ENCODE measurements at places on chromosomes 3 and 15. TPM values are rescaled to one million over a fixed set of nuclear protein-coding genes. Genes with fewer than 3 reads are reported as not detected.
A peak's percentile ranks its signal among the peaks of the same experiment; 100 is the strongest.

DNA sequence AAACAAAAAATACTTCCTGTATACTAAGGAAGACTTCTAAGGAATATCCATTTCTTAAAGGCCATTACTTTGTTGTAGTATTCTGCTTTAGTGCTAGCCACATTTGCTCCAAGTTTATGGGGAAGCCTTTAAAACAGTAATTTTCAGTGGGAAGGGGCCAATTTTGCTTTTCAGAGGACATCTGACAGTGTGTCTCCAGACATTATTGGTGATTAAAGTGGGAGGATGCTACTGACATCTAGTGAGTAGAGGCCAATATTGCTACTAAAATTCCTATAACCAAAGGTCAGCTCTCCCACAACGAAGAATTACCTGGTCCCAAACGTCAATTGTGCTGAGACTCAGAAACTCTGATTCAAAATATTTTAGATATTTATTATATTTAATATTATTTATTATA lies 24.8 kb downstream of the SLC28A2 start:
- H3K4me1 ChIP-seq = peaks cover 16% of the 10 kb centered on the region
- no peak for DNase-seq

DNA sequence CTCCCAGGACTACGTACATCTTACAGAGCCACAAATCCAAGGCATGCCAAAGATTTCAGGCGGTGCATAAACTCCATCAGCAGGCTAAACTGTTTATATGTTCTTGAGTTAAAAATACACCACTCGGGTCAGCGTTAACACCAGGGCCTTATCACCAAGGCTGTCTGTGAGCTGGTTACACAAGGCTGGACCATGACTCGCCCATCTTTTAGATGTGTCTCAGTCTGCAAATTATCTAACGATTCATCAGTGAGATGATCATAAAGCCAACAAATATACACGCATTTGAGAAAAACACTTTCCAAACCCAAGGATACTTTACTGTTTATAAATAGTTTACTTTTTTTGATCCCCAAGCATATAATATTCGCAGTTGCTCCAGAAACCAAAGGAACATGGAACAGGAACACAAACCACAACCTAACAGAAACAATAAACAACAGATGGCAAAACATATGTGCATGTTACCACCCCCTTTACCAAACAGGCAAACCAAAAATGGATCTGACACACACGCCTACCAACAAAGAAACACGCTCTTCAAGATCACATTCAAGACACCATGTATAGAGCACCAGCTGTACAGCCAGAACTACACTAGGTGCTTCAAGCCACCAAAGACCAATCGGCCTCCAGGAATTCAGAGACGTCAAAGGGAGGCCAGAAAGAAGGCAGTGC lies 15.4 kb downstream of the LRIG1 start:
- peak; percentile 81 for DNase-seq
- H3K27me3 ChIP-seq = no peaks in the 10 kb centered on the region
- peak overlapping the region; percentile 85 for H3K27ac ChIP-seq
- peaks cover 100% of the 10 kb centered on the region for H3K4me1 ChIP-seq

- H3K4me1 ChIP-seq = no peaks in the 10 kb centered on the region
- no peak overlapping the region for H3K27ac ChIP-seq
- no peaks in the 10 kb centered on the region for H3K27me3 ChIP-seq
- DNase-seq = no peak
These were observed 65.6 kb downstream of the NIPA2 start for GRCh38 chr15:22903961-22904534.

DNA sequence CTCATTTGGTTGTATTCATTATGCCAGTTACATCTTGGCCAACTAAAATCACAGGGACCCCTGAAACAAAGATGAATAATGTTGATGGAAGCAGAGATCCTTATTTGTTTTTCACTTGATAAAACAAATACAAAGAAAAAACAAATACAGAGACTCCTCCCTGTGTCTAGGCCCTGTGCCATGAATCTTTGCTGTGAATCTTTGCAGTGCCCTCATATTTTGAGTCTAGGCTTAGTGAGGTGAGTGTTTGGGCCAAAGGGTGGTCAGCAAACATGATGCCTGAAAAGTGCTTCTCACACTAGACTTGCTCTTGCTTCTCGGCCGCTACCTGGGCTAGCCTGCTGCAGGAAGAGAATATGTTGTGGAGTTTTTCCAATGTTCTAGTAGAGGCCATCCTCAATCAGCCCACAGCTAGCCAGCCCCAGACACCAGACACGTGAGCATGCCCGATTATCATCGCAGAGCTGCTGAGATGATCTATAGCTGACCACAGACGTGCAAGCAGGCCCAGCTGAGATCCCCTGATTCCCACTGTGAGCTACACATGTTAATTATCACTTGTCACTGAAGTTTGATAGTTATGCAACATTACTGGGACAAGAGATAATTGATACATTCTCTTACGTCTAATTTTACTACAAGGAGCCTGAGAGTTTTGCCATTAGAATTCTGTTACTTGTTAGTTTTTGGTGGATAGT lies 191.4 kb downstream of the THRB start:
- no peaks in the 10 kb centered on the region for H3K27me3 ChIP-seq
- H3K4me1 ChIP-seq = no peaks in the 10 kb centered on the region

GRCh38 chr3:136730595-136731273 lies 21.4 kb downstream of the STAG1 start:
- no peaks in the 10 kb centered on the region for H3K36me3 ChIP-seq
- H3K27ac ChIP-seq = no peak overlapping the region
- no peak overlapping the region for H3K4me3 ChIP-seq
- no peak for DNase-seq
- H3K4me1 ChIP-seq = peaks cover 57% of the 10 kb centered on the region
- H3K27me3 ChIP-seq = no peaks in the 10 kb centered on the region

DNA sequence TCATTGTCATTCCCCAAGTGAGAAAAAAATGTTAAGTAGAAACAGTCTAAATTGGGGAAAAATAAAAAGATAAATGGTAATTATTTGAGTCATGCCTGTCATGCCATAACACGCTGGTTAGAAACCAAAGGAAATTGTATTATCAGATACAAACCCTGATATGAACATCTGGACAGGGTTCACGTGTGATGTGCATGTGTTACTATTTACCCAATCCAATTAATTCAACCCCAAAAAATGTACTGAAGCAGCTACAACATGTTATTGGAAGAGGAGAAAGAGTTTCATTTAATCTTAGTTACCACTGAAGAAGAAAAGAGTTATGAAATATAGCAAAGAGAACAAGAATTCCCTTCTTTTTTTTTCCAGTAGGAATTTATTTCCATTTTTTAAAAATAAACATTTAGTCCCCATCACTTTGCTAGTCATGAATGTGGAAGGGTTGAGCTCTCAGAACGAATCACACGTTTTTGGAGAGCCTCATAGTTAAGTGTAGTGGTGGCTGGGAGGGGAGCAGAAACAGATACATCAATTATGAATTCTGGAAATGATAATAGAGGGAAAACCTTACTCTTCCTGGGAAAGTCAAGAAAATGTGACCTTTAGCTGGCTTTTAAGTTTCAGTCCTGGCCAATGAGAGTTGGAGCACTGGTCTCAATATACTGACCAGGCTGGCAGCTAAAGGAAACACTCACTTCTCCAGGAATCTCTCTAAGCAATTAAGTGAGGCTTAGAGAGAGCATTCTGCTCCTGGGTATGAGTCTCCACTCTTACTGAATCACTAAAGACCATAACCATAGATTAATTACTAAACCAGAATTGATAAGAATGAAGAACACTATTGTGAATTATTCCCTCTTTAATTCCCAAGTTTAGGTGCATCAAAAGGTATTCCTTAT lies 796.5 kb downstream of the GRM7 start:
- H3K4me1 ChIP-seq = no peaks in the 10 kb centered on the region
- DNase-seq = no peak
- H3K4me3 ChIP-seq = no peak overlapping the region
- H3K36me3 ChIP-seq = no peaks in the 10 kb centered on the region
- no peaks in the 10 kb centered on the region for H3K27me3 ChIP-seq

DNA sequence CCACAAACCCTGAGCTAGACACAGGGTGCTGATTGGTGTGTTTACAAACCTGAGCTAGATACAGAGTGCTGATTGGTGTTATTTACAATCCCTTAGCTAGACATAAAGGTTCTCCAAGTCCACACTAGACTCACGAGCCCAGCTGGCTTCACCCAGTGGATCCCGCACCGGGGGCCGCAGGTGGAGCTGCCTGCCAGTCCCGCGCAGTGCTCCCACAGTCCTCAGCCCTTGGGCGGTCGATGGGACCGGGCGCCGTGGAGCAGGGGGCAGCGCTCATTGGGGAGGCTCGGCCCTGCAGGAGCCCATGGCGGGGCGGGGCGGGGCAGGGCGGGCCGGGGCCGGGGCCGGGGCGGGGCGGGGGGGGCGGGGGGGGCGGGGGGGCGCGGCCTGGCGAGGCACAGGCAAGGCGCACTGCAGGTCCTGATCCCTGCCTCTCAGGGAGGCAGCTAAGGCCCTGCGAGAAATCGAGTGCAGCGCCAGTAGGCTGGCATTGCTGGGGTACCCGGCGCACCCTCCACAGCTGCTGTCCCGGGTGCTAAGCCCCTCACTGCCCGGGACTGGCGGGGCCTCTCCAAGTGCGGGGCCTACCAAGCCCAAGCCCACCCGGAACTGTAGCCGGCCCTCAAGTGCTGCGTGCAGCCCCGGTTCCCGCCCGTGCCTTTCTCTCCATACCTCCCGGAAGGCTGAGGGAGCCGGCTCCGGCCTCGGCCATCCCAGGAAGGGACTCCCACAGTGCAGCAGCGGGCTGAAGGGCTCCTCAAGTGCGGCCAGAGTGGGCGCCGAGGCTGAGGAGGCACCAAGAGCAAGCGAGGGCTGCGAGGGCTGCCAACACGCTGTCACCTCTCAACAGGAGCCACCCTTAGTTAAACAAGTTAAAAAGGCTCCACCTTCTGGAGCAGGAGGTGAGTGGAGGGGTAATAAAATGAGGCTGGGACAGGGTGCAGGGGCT lies 9.8 kb upstream of the TMEM40 start:
- H3K27me3 ChIP-seq = no peaks in the 10 kb centered on the region
- no peak overlapping the region for H3K27ac ChIP-seq
- DNase-seq = no peak
- H3K4me1 ChIP-seq = peaks cover 4% of the 10 kb centered on the region
- H3K4me3 ChIP-seq = no peak overlapping the region
- no peaks in the 10 kb centered on the region for H3K36me3 ChIP-seq

DNA sequence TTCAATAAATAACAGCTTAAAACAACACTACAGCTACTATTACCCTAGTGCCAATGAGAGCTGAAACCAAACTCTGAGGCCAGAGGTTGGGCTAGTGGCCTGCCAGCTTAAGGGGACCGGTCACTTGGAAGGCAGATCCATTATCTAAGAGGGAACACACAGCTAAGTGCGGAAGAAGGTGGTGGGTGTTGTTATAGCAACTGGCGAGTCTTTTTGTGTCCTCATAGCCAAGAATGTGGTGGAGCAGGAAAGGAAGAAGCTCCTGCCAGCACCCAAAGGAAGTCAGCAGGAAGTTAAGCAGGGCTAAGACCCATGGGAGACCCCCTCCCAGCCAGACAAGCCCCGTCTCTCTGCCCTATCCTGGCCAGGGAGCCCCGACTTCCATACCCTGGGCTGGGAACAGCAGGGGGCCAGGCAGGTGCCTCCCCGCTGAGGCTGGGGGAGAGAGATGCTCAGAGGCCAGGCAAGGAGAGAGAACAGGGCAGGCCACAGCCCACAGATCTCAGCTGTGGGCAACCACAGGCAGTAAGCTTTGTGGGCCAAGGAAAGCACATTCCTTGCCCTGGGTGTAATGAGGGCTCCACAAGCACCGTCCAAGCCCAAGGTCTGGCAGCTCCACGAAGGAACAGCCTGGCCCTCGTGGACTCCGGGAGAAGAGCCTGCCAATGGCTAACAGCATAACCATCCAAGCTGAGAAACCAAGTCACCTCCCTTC lies 34.0 kb upstream of the HRH1 start:
- DNase-seq = no peak
- no peaks in the 10 kb centered on the region for H3K4me1 ChIP-seq
- no peaks in the 10 kb centered on the region for H3K36me3 ChIP-seq
- H3K27me3 ChIP-seq = no peaks in the 10 kb centered on the region
- no peak overlapping the region for H3K4me3 ChIP-seq
- no peak overlapping the region for H3K27ac ChIP-seq

GRCh38 chr3:143241481-143241951 lies 121.9 kb downstream of the CHST2 start:
- no peak overlapping the region for H3K4me3 ChIP-seq
- H3K4me1 ChIP-seq = peaks cover 14% of the 10 kb centered on the region
- no peaks in the 10 kb centered on the region for H3K36me3 ChIP-seq
- no peak for DNase-seq
- no peaks in the 10 kb centered on the region for H3K27me3 ChIP-seq

- no peaks in the 10 kb centered on the region for H3K27me3 ChIP-seq
- no peaks in the 10 kb centered on the region for H3K36me3 ChIP-seq
- H3K4me3 ChIP-seq = no peak overlapping the region
- no peak overlapping the region for H3K27ac ChIP-seq
- no peaks in the 10 kb centered on the region for H3K4me1 ChIP-seq
These were observed 417.4 kb upstream of the SEMA6D start for GRCh38 chr15:47299846-47300434.

GRCh38 chr3:21544076-21544462 lies 206.9 kb downstream of the ZNF385D start:
- no peak overlapping the region for H3K27ac ChIP-seq
- no peaks in the 10 kb centered on the region for H3K27me3 ChIP-seq
- H3K4me1 ChIP-seq = no peaks in the 10 kb centered on the region
- H3K36me3 ChIP-seq = no peaks in the 10 kb centered on the region
- no peak for DNase-seq

DNA sequence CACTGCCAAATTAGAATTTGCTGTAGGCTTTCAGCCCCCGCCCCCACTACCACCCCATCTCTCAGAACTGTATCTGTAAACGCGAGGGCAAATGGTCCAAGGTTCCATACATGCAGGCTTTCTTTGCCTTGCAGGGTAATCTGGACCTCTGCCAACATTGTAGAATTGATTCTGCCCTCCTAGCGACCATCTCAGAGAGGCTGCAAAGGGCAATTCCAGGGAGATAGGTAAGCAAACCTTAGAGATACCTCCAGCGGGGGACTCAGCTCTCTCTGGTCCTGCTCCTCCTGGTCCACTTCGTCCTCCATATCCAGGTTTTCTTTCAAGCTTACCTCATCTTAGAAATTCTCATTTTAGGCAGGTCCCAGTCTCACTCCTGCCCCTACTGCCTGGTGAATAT lies 64.4 kb downstream of the SLMAP start:
- H3K27me3 ChIP-seq = no peaks in the 10 kb centered on the region
- DNase-seq = no peak
- no peaks in the 10 kb centered on the region for H3K36me3 ChIP-seq
- no peak overlapping the region for H3K27ac ChIP-seq

- H3K4me1 ChIP-seq = no peaks in the 10 kb centered on the region
- H3K4me3 ChIP-seq = no peak overlapping the region
- H3K27me3 ChIP-seq = no peaks in the 10 kb centered on the region
- no peaks in the 10 kb centered on the region for H3K36me3 ChIP-seq
- DNase-seq = no peak
These were observed 13.4 kb upstream of the FAM98B start for GRCh38 chr15:38440353-38441129.

KAT2B gene
- 44.0 TPM for total RNA-seq

All from sigmoid colon (tissue), 7 donors.